ENCODE measurements at places on chromosomes 4 and X. TPM values are rescaled to one million over a fixed set of nuclear protein-coding genes. Genes with fewer than 3 reads are reported as not detected.

The GPRASP1 gene
- total RNA-seq: 27.0 TPM

The STOX2 gene
- not detected for total RNA-seq

- H3K27me3 ChIP-seq: peaks cover 2% of the 10 kb centered on the region
- no peaks in the 10 kb centered on the region for H3K4me1 ChIP-seq
- DNase-seq: no peak
Measured at GRCh38 chr4:99642725-99643489, 14.7 kb downstream of the C4orf54 start.

The RPL39 gene
- total RNA-seq: 2,712 TPM

The PRRG3 gene
- total RNA-seq: not detected

All from CD4-positive, CD25-positive, alpha-beta regulatory T cell (primary cell).